ENCODE measurements at places on chromosomes 16 and 17.
A peak's percentile ranks its signal among the peaks of the same experiment; 100 is the strongest.

DNA sequence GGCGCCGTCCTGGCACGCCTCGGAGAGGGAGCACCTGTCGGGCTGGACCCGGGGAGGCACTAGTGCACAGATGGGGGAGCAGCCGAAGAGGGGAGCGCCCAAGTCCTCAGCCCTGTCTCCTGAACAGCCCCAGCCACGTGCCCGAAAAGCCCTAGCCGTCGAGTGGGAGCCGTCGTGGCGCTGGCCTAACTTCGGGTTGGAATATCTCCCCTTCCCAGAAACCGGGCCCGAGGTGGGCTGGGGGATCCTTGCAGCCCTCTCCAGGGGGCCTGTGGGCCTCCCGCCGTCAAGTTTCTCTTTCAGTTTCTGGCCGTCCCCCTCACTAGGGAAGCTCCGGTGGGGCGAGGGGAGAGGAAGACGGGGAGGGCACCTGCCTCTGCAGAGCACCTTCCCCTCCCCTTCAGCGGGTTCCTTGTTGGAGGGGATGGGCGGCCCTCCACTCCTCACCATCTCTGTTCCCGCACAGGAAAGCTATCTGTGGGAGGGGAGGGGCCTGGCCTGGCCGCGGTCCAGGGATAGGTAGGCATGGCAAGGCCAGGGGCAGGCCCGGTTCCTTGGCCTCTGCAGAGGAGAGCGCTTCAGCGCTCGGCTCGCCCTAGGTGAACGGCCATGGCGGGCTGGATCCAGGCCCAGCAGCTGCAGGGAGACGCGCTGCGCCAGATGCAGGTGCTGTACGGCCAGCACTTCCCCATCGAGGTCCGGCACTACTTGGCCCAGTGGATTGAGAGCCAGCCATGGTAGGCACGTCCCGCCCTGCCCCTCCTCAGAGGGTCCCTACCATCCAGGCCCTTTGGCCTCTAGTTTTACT is 709 bp downstream of the STAT5A start:
- peak; percentile 81 for DNase-seq

DNA sequence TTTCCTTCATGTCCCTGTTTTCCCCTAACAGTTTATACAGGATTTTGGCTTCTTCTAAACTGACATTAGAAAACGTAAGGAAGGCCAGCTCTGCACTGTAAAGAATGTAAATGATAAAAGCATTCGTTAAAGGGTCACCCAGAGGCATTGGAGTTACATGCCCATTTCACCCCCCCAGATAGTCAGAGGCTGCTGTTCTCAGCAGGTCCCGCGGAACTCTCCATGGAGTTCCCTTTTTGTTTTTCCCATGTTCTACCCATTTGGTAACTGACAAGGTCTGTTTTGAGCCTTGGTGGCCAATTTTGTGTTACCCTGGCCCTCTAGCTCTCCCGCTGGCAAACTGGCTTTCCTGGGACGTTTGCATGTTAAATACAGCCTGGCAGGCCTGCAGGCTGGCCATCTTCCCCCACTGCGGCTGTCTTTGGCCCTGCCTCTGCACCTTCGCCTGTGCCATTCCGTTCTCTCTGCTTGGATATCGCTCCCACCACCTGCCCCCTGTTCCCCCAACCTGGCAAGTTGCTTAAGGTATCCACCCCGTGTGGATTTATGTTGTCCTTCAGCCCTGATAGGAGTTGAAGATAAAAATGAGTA is 49.7 kb downstream of the EPN2 start:
- no peak for DNase-seq

- no peak for DNase-seq
Measured at GRCh38 chr17:4116516-4116915, 26.3 kb downstream of the ZZEF1 start.

DNA sequence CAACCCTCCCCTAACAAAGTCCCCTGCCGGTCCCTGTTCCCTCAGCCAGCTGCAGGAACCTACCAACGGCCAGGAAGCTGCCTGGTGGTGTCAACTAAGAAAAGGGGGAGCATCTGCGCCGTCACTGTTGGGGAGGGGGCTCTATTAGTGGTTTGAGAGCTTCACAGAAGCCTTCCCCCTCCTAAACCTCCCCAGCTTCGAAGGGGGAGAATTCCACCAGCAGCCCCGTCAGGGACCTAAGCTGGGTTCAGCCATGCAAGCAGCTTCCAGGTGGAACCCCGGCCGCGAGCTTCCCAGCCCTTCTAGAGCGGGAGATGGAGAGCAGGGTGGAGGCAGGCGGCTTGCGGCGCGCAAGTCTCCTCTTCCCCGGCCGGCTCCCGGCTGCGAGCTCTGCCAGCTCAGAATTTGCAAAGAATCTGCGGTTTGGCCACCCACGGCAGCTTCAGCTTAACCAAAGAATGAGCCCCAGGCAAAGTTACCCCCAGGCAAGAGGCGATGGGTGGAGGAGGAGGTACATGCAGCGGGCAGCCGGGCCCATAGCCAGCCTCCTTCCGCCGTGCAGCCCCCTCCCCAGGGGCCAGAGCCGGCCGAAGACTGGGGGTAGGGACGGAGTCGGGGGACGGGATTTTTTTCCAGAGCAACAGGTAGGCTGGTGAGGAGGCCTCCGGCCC is 33.7 kb downstream of the DDX19A start:
- peak; percentile 81 for DNase-seq

DNA sequence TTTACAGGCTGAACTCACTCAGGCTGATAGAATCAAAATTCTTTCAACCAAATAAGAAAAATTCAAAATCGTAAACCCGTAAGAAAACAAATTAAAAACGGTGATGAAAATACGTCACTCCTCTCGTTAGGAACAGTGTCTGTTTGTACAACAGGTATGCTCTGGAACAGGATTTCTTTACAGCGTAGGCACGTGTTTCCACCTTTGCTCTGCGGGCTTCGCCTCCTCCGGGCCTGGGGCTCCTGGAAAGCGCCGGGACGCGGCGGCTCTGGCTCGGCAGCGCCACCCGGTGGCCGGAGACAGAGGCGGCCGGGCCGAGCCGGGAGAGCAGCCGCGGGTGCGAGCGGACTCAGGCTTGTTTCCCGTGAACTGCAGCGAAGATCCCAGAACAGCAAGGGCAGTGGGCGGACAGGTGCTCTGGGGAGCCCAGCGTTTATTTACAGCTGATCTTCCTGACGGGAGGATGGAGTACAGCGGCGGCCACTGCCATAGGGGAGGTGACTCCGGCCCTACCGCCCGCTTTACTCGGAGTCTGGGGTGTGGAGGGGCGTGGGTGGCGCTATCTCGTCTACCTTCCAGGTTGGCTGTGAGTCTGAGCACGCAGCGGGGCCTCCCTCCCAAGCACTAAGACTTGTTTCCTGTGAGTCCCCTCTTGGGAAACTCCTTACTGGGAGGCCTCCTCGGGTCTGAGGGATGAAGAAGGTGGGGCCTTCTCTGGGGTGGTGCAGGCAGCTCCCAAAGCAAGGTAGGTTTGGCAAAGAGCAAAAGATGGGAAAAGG is 40.5 kb upstream of the ATP2A3 start:
- peak; percentile 83 for DNase-seq

- DNase-seq: no peak
Measured at GRCh38 chr17:74810699-74811485, 34.7 kb upstream of the NAT9 start.

DNA sequence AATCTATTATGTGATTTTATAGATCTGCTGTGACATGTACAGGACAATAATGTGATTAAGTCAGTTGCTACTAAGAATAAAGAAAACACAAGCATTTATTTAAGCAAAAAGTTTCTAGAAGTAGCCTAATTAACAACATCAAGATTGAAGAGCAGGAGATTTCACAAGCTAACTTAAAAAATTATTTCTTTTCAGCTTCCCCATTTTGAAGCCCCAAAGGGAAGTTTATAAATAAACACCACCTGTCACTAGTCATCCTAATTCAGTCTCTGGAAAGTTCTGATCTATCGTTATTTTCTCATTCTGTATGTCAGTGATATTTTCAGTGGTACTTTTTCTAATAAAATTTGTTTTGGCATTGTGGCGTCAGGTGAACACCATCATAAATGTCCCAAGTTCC is 8.3 kb downstream of the CAPNS2 start:
- no peak for DNase-seq
